IPS DF 6.9 (cell line): ENCODE measurements at places on chromosomes 4 and X.

- no peak overlapping the region for H3K4me3 ChIP-seq
- no peaks in the 10 kb centered on the region for H3K36me3 ChIP-seq
- no peak for DNase-seq
- no peaks in the 10 kb centered on the region for H3K4me1 ChIP-seq
- no peak overlapping the region for H3K27ac ChIP-seq
Measured at GRCh38 chr4:52665592-52665991, 6.5 kb upstream of the USP46 start.

DNA sequence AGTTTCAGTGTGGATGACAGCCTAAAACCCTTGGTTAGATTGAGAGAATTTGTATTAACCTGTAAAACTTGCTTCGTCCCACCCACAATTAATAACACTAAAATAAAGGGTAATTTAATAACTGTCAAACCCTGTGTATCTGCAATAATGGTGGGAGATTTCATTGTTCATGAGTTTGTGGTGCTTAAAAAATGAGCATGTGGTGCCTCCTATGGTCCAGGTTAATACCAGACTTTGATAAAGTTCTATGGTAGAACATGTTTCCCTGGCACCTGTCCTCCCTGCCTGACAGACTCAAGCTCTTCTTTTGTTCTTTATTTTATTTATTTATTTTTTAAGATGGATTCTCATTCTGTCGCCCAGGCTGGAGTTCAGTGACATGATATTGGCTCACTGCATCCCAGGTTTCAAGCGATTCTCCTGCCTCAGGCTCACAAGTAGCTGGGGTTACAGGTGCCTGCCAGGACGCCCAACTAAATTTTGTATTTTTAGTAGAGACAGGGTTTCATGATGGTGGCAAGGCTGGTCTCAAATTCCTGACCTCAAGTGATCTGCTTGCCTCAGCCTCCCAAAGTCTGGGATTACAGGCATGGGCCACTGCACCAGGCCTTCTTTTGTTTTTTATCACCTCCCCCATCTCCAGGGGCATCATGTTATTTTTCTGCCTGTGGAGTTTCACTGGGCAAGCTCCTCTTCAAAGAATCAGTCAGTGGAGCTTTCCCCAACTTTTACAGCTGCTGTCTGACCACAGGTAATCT, 289.2 kb downstream of the NR3C2 start:
- no peak for DNase-seq
- H3K4me3 ChIP-seq: no peak overlapping the region
- no peak overlapping the region for H3K27ac ChIP-seq
- H3K36me3 ChIP-seq: no peaks in the 10 kb centered on the region

- H3K4me3 ChIP-seq: peak overlapping the region; percentile 81
- H3K36me3 ChIP-seq: no peaks in the 10 kb centered on the region
- DNase-seq: peak; percentile 35
- H3K27me3 ChIP-seq: no peaks in the 10 kb centered on the region
- H3K4me1 ChIP-seq: 0 out of 2 replicates have a peak, but pooled peaks cover 1% of the 10 kb centered on the region
- H3K27ac ChIP-seq: no peak overlapping the region
Measured at GRCh38 chrX:2608638-2609430, 82.3 kb upstream of the CD99 start.

DNA sequence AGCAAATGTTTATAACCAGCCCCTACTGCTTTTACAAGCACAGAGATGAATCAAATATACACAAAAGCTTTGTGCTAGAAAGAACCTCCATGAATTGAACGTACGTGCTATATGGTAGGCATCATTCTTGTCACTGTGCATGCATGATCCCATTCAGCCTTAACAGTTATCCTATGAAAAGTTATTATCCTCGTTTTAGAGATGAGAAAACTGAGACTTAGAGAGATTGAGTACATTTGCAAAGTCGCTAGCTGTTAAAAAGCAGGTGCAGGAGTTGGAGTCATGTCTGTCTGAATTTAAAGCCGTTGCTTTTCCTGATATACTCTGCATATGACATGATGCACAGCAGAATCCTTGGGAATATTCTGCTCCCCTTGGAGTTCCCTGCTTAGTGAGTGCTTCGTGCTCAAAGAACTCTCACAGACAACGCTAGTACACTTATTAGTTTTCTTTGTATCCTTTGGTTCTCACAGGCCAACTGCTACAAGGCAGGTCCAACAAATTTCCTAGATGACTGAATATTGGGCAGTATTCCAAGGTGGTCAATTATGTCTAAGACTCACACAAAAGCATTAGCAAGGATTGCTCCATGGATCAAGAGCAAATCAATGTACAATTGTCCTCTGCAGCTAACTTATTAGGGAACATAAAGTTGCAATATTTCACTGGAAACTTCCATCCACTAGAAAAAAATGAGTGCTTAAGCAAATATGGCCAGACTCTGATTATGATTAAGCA, 42.8 kb upstream of the TRIM2 start:
- H3K4me3 ChIP-seq: no peak overlapping the region
- no peaks in the 10 kb centered on the region for H3K36me3 ChIP-seq
- 0 out of 2 replicates have a peak, but pooled peaks cover 2% of the 10 kb centered on the region for H3K27me3 ChIP-seq

GRCh38 chr4:141376769-141377168, 156.1 kb downstream of the ZNF330 start:
- no peaks in the 10 kb centered on the region for H3K27me3 ChIP-seq
- no peaks in the 10 kb centered on the region for H3K36me3 ChIP-seq
- H3K4me1 ChIP-seq: no peaks in the 10 kb centered on the region
- H3K4me3 ChIP-seq: no peak overlapping the region
- H3K27ac ChIP-seq: no peak overlapping the region

DNA sequence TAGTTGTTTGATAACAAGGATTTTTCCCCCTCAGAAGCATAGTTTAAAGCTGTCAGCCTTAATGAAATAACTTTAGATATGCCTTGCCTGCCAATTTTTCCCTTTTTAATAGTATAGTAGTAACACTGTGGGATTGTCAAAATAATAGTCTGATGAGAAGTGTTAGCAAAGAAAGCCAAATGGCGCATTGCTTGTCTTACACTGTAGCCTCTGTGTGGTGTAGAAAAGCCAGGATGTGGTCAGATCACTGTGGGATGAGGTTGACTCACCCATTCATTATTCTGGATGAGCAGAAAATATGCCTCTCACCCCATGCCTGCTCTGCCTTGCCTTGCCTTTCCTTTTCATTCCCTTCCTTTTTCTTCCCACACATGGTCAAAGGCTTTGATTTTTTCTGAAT, 257.8 kb upstream of the NRK start:
- no peaks in the 10 kb centered on the region for H3K27me3 ChIP-seq
- H3K27ac ChIP-seq: no peak overlapping the region
- no peaks in the 10 kb centered on the region for H3K36me3 ChIP-seq

DNA sequence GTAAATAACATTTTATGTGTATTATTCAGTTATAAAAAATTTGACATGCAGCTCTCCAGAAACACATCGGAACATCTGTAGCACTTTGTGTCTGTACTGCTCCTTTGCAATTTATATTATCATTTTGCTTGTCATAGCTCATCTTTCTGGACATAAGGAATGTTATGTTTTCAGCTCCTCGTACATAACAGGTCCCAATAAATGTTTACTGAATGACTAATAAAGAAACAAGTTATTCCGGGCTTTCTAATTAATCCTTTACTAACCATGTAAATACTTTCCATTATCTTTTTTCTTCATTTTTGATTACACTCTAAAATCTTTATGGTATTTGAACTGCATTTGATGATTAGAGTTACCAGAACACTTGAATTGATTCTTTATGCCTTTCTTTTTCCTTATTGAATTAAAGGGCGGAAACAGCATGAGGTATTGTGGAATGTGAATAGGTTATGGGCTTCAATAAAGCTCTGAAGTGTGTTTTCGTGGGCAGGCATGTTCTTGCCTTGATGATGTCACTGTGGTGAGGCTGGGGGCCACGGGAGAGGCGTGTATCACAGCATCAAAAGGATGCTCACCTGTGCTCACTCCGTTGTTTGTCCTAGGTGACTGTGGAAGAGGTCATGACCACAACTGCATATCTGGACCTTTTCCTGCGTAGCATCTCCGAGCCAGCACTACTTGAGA, 131.6 kb downstream of the GATB start:
- H3K4me3 ChIP-seq: no peak overlapping the region
- H3K27me3 ChIP-seq: no peaks in the 10 kb centered on the region
- no peak for DNase-seq
- H3K27ac ChIP-seq: no peak overlapping the region

GRCh38 chrX:48482526-48482925, 6.5 kb downstream of the FTSJ1 start:
- H3K27me3 ChIP-seq: no peaks in the 10 kb centered on the region
- peaks cover 9% of the 10 kb centered on the region; the same call in 1 of the 2 replicates for H3K36me3 ChIP-seq

DNA sequence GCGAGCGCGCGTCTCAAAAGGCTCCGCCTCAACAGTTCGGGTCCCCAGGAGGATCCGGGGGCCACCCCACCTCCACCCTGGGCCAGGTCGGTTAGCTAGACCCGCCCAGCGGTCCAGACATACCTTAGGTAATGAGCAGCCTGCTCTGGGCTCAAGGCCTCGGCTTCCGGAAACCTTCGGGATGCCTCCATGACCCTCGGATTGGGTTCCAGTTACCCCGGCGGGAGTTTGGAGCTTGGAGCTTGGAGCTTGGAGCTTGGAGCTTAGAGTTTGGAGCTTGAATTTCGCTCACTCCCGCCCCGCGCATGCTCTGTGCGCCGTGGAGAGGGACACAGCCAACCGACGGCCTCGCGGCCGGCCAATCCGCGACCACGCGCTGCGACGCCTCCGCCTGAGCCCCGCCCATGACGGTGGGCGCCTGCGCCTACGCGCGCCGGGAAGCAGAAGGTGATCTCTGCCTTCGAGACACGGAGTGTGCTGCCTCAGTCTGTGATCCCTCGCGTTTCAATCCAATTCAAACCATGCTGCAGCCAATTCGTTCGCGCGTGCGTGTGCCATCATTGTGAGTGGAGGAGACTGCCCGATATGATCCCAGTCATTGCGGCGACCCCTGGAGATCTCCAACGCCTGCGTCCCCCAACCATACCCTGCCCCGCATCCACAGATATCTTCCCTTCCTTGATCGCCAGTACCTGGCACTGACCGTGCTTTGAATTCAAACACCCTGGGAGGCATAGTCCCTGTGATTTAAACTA, at the start of gene ERCC6L:
Gene ERCC6L (minus strand): TSS at position 307 of the 755 bp plus-strand sequence. CDS start 116 bp downstream, at position 191.
- no peak within 1 kb of the TSS for H3K27ac ChIP-seq
- H3K4me1 ChIP-seq: no peaks in the 10 kb centered on the region
- peak; percentile 70 for DNase-seq

GRCh38 chrX:31038575-31039326, 33.1 kb downstream of the FTHL17 start:
- H3K36me3 ChIP-seq: no peaks in the 10 kb centered on the region
- no peaks in the 10 kb centered on the region for H3K4me1 ChIP-seq
- H3K27me3 ChIP-seq: no peaks in the 10 kb centered on the region
- H3K4me3 ChIP-seq: no peak overlapping the region

- H3K27ac ChIP-seq: no peak overlapping the region
- H3K4me1 ChIP-seq: no peaks in the 10 kb centered on the region
- H3K36me3 ChIP-seq: no peaks in the 10 kb centered on the region
- H3K27me3 ChIP-seq: no peaks in the 10 kb centered on the region
Measured at GRCh38 chr4:101777431-101777830, 13.1 kb upstream of the BANK1 start.

GRCh38 chr4:654871-655463, 19.1 kb downstream of the ATP5ME start:
- no peak overlapping the region for H3K27ac ChIP-seq
- H3K4me1 ChIP-seq: no peaks in the 10 kb centered on the region
- no peaks in the 10 kb centered on the region for H3K36me3 ChIP-seq
- no peaks in the 10 kb centered on the region; the same call in 1 of the 2 replicates for H3K27me3 ChIP-seq
- no peak for DNase-seq

- H3K27me3 ChIP-seq: no peaks in the 10 kb centered on the region
- H3K4me1 ChIP-seq: no peaks in the 10 kb centered on the region
- H3K36me3 ChIP-seq: no peaks in the 10 kb centered on the region
- H3K27ac ChIP-seq: no peak overlapping the region
- DNase-seq: no peak
Measured at GRCh38 chr4:152029631-152030030, 268.8 kb upstream of the GATB start.

- H3K27ac ChIP-seq: no peak overlapping the region
- no peak overlapping the region for H3K4me3 ChIP-seq
- H3K27me3 ChIP-seq: no peaks in the 10 kb centered on the region
- H3K4me1 ChIP-seq: no peaks in the 10 kb centered on the region
- no peaks in the 10 kb centered on the region for H3K36me3 ChIP-seq
- no peak for DNase-seq
Measured at GRCh38 chr4:82194329-82194728, 179.5 kb downstream of the HNRNPD start.

DNA sequence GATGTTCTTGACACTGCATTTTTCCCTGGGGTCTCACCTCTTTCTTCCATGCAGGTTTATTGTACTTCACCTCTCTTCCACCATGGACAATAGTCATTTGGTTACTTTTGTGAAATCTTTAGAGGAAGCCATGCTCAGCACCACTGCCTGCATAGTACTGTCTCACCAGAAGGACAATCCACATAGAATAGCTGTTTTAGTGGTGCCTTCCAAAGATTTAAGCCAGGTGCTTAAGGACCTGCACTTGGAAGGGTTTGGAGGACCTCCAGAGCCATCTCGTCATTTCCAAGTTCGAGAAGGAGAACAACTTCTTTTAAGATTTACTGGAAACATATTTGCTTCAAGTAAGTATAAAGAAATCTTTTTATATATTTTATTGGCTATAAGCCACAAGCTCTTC, 26.7 kb downstream of the DTHD1 start:
- H3K36me3 ChIP-seq: no peaks in the 10 kb centered on the region
- H3K27ac ChIP-seq: no peak overlapping the region
- H3K4me1 ChIP-seq: no peaks in the 10 kb centered on the region
- H3K27me3 ChIP-seq: no peaks in the 10 kb centered on the region

DNA sequence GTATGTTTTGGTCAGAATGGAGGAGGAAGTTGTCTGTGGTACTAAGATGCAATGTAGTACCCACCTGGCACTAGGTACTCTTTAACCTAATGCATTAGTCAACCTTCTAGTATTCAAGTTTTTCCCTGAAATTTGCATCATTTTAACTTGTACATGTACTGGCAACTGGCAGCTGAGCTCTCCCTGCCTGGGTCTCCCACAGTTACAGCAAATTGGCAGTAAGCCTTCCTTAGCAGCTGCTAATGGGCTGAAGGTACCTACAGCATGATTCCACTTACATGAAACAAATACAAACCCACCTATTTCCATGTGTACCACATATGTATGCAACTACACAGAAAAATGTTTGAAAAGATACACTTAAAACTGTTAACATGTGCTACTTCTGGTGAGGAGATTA, 8.1 kb upstream of the KLHL2 start:
- no peaks in the 10 kb centered on the region for H3K36me3 ChIP-seq
- no peak overlapping the region for H3K4me3 ChIP-seq
- H3K27me3 ChIP-seq: no peaks in the 10 kb centered on the region
- no peak overlapping the region for H3K27ac ChIP-seq
- H3K4me1 ChIP-seq: no peaks in the 10 kb centered on the region
- DNase-seq: no peak

- H3K4me3 ChIP-seq: peak overlapping the region; percentile 48; the same call in 1 of the 2 replicates
- H3K27ac ChIP-seq: no peak overlapping the region
- peaks cover 66% of the 10 kb centered on the region for H3K27me3 ChIP-seq
- no peak for DNase-seq
Measured at GRCh38 chr4:82797405-82798111, 1.0 kb downstream of the SCD5 start.

GRCh38 chr4:124537971-124538370, 174.6 kb downstream of the ANKRD50 start:
- H3K27ac ChIP-seq: no peak overlapping the region
- no peaks in the 10 kb centered on the region for H3K27me3 ChIP-seq
- H3K4me1 ChIP-seq: no peaks in the 10 kb centered on the region
- no peaks in the 10 kb centered on the region for H3K36me3 ChIP-seq
- no peak for DNase-seq
- no peak overlapping the region for H3K4me3 ChIP-seq
